ENCODE measurements at places on chromosomes 2 and 18.
A peak's percentile ranks its signal among the peaks of the same experiment; 100 is the strongest.

DNA sequence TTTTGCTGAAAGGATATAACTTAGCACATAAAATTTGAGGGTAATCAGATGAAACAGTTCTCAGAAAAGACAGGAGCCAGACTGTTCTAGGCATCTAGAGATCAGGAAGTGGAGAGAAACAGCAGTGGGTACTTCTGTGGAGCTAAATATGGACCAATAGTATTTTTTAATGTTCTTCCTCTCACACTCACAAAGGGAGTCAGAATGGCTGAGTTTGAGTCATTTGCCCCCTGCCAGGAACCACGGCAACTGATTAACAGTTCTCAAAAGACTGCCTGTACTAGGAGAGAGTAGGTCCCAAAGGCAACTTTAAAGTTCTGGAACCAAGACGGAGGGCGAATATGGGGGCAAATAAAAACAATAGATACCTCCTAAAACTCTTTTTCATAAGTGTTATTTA lies 107.5 kb downstream of the GULP1 start:
- DNase-seq = no peak

GRCh38 chr2:27182346-27182745 lies 29.5 kb upstream of the ATRAID start:
- DNase-seq = no peak

GRCh38 chr2:161424891-161425727 lies 9.0 kb downstream of the TBR1 start:
- peak; percentile 41 for DNase-seq

GRCh38 chr2:134352844-134353243 lies 99.0 kb downstream of the MGAT5 start:
- DNase-seq = no peak

- DNase-seq = no peak
These were observed 836 bp downstream of the STK11IP start for GRCh38 chr2:219598308-219599078.

DNA sequence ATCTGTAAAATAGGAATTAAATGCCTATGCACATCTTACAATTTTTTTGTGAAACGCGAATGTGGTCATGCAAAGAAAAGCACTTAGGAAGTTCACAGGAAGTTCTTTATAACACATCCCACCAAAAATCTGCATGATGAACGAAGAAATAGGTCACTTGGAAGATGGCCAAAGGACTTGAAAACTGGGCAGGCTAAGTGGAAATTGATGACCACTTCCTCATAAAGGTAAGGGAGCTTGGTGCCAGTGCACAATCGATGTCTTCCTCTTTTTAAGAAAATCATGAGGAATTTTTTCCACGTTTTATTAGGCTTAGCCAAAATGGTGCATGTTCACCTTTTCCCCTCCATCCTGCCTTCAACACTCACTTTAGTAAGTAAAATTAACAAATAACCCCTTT lies 8.2 kb upstream of the NT5C1B start:
- DNase-seq = no peak

Measured in tongue (tissue), 3 donors.